NCI-H2081 (cell line): ENCODE measurements at places on chromosomes 4 and X.

DNA sequence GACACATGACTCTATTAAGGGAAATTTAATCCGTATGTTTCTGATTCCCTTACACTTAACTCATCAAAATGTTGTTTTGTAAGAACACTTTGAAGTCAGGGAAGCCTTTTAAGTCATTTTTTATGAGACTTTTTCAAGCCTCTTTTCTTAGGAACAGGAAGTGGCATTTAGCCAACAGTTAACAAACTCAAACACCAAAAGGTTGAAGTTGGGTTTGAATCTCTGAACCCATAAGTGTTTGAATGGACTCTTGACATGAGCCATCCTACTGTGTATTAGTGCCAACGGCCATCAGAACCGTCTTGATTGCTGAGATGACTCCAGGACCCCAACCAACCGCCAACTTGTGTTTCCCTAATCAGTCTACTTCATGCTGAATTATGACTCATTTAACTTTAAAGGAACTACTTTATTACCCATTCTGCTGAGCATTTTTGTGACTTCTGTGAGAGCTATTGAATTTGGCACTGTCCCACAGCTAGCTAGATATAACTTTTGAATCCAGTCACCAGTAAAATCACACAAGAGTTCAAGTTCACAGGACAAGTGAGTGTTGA, 209.1 kb upstream of the FAT1 start:
- DNase-seq, result no peak

DNA sequence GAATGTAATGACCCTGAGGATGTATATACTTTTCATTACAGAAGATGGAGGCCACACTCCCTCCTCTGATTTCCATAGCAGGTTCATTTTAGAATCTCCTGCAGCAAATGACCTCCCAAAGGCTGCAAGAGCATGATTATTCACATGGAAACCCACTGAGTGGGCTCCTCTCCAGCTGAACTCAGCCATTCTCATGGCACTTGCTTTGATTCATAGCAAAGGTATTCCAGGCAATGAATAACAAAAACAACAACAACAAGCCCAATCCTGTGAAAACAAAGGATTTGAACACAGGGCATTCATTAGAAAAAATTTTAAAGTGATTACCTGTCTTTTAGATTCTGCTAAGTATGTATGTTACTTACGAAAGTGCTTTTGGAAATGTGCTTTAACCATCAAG, 894.0 kb upstream of the FRG1 start:
- no peak for DNase-seq

GRCh38 chrX:28649541-28649940, 62.3 kb downstream of the IL1RAPL1 start:
- DNase-seq, result no peak

DNA sequence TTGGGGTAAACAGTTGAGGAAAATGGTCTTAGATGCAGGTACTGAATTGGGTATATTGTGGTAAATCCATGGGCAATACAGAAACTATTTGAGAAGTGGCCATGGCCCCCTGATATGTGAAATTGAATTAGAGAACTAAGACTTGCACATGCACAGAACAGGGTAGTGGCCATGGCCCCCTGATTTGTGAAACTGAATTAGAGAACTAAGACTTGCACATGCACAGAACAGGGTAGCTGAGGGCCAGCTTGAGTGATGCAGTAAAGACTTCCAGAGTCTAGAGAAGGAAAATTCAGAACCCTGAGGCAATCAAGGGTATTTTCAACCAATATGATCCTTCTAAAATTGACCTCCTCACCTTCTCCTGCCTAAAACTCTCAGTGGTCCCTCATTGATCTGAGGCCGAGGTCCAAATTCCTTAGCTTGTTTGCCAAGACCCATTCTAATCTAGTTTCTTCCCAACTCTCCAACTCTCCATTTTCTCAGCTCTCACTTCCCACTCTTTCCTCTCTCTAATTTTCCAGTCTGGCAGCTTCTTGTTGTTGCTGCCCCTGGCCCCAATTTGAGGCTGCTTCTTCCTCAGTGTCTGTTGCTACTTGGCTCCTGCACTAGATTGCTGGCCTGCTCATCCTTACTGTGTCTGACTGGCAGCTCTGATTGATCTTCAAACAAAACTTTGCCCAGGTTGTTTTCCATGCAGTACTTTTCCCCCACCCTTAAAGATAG, 72.4 kb downstream of the FRAS1 start:
- no peak for DNase-seq

GRCh38 chr4:53994382-53995102, 69.9 kb downstream of the CHIC2 start:
- DNase-seq, result no peak

DNA sequence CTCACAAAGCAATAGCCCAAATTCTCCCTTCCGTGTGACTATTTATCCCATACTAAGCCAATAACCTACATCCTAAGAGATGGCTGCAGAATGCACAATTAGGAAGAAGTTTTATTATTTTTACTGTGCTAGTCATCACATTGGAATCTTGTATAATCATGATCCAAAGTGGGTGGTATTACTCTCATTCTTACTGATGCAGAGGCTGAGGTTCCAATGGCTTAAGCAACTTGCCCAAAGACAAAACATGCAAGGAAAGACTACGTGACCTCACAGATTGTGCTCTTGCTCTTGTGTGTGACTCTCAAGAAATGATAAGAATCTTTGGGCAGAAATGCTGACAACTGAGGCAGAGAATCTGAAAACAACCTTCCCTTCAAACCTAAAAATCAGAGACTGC, 212.2 kb downstream of the LDB2 start:
- no peak for DNase-seq

DNA sequence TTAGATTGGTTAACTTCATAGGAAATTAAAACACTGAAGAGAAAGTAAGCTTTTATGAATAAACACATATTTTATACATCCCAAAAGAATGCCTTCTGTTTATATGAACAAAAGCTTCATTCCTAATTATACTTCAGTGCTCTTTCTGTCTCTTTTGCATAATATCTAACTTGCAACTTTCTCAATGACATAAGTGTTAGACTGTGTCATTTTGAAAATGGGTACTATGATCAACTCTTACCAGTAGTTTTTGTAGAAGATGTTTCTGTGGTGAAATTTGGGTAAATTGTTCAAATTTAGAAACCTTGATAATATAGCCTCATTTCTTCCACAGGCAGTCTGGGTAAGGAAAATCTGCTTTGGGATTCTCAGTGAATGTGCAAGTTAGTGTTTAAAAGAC, 991.4 kb downstream of the CCSER1 start:
- no peak for DNase-seq

DNA sequence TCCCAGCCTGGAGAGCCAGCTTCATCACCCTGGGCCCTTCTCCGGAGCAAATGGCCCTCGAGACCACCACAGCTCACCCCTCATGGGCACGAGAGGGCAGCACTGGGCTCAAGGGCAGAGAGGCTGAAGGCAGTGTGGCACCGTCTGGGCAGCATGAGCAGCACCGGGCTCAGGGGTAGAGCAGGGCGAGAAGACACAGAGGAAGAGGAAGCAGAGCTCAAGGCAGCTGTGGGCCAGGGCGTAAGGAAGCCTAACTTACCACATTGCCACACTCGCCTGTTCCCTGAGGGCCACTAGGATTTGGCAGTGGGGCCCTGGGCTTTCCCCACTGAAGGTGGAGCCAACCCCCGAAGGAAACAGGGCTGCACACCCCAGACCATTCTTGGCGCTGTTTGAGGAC, 15.5 kb downstream of the ZNF185 start:
- no peak for DNase-seq

DNA sequence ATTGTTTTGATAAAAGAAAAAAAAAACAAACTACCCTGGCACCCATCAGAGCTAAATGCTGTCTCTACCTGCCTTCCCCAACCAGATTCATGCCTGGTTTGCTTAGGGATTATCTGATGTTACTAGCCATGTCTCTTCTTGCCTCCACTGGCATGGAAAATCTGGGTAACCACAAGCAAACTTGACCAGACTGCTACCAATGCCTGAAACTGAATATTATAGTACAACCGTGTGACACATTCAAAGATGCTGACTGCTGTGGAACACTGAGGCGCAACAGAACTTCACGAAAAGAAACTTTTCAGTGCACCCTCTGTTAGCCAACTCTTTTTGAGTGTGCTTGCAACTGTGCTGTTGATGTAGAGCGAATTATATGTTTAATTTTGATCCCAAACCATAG, 228.1 kb downstream of the CBR4 start:
- DNase-seq, result no peak
